ENCODE measurements at places on chromosomes 4 and X.

- no peak for DNase-seq
These were observed 43.5 kb upstream of the SCRG1 start for GRCh38 chr4:173442223-173442932.

GRCh38 chr4:115113506-115114106, at the start of gene NDST4:
NDST4 (minus strand) TSS chr4:115113620; CDS start chr4:115077036, 36,584 bp downstream.
- no peak for DNase-seq

GRCh38 chr4:13430834-13431568, 53.1 kb downstream of the RAB28 start:
- DNase-seq = no peak

DNA sequence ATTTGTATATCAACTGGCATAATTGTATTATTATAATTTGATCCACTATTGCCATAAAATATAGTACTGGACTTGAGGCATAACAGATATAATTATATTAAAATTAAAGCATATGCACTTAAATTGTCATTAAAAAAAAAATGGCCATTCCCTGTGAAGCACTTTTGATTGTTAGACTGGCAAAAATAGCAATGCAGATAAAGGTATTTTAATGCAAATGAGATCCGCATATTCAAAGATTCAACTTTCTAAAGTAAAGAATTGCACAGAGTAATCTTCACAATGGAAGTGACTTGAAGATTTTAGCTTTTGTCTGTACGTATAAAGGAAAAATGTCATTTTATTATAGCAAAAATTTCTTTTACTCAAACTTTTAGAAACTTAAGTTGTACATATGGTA, 871.8 kb upstream of the PABPC4L start:
- DNase-seq = no peak

DNA sequence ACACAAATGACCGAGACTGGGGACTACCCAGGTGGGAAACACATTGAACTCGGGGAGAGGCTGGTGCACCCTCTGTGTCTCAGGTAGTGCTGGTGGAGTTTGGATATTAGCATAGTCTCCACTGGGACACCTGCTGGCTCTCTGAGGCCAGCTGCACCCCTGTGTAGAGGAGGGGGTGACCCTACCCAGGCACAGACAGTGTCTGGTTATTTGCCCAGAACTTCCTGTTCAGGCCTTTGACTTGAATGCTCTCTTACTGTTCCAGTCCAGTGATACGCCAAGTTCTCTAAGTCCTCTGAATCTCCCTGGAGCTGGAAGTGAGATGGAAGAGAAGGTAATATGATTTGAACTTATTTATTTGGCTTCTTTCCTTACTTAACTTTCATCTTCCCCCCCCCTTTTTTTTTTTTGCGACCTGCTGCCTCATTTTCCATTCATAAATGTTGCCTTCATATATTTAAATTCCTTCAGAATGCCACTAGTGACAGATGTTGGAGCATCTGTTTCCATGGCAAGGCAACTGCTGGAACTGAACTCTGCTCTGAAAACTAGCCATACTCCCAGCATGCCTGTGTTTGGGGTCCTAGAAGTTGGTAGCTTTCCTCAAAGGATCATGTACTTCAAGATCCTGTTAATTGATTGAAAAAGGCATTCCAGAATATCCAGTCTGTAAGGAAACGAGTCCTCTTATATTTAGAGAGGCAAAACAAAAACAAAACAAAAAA, 76.7 kb downstream of the AASDH start:
- DNase-seq = no peak

- DNase-seq = no peak
These were observed 3.4 kb upstream of the ATXN3L start for GRCh38 chrX:13323241-13323640.
